ENCODE measurements at places on chromosomes 16 and 17. TPM values are rescaled to one million over a fixed set of nuclear protein-coding genes. Genes with fewer than 3 reads are reported as not detected.
A peak's percentile ranks its signal among the peaks of the same experiment; 100 is the strongest.

The KRT27 gene
- not detected for total RNA-seq

The EVI2A gene
- total RNA-seq, result 3.1 TPM

The IRX5 gene
- not detected for total RNA-seq

The ASGR1 gene
- total RNA-seq, result not detected

The CTRB1 gene
- total RNA-seq, result 14,932 TPM

The POLDIP2 gene
- total RNA-seq, result 50.8 TPM

DNA sequence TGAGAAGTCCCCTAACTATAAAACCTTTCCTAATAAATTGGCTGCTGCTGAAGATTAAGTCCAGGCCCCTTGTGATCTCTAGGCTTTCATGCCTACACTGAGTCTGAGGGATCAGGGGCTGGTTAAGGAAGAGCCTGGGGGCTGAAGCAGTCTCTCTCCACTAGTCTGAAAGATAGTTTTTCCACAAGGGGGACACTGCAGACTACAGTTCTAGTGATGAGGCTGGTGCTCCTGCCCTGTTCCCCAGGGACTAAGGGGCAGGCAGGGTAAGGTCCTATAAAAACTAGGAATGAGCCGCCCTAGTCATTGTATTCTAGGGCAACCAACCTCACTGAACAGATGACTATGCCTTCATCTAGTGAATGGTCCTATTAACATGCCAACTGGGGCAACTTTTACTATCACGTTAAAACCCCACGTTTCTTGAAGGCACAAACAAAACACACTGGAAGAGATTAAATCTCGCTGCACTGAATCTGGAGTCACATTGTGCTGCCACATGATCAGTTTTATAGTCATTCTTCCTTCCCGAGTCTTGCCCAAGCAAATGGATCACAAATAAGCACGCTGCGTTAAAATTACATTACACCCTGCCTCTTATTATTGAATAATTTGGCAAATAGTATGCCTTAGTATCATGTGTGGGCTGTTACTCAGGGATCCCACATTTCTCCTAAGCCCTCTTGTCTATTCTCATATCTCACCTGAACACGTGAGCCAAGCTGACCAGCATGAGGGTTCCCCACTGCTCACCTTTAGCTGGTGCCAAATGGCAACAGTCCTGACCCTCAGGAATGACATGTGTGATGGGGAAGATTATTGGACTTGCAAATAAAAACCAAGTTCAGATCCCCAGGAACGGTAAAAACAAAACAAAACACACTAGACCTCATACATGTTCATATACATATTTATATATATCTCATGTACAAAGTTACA lies 95.4 kb upstream of the TOB1 start:
- peaks cover 12% of the 10 kb centered on the region for H3K4me1 ChIP-seq
- H3K27ac ChIP-seq, result no peak overlapping the region
- no peak for DNase-seq
- H3K27me3 ChIP-seq, result no peaks in the 10 kb centered on the region

GRCh38 chr16:88885693-88886280 lies 19.3 kb upstream of the PABPN1L start:
- H3K27ac ChIP-seq, result no peak overlapping the region
- DNase-seq, result no peak
- no peaks in the 10 kb centered on the region for H3K27me3 ChIP-seq
- no peaks in the 10 kb centered on the region for H3K4me1 ChIP-seq

DNA sequence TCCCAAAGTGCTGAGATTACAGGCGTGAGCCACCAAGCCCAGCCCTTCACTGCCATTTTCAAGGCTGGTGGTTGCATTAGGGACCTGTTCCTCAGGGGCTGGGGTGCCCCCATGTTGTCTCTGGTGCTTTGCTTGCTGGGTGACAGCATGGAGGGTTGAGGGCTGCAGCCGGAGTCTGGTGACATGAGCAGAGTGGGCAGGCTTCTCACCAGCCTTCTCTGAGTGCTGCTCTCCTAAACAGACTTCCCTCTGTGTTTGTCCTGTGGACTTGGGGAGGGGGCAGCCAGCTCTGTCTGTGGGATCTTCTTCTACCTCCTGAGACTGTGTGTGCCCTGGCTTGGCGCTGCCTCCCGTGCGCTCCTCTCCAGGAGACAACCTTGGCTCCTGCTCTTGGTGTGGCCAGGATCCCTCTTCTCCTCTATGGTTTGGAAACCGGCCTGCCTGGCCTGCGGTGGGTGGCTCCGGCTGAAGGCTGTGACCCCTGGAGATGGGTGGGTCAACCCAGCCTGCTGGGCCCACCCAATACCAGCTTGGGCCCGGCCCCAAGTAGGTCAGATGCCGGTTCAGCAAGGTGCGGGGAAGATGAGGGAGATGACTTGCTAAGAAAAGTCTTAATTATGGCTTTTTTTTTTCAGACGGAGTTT lies 72.1 kb downstream of the PDPK1 start:
- DNase-seq, result no peak
- peaks cover 11% of the 10 kb centered on the region for H3K36me3 ChIP-seq
- H3K4me3 ChIP-seq, result no peak overlapping the region
- H3K27me3 ChIP-seq, result no peaks in the 10 kb centered on the region

DNA sequence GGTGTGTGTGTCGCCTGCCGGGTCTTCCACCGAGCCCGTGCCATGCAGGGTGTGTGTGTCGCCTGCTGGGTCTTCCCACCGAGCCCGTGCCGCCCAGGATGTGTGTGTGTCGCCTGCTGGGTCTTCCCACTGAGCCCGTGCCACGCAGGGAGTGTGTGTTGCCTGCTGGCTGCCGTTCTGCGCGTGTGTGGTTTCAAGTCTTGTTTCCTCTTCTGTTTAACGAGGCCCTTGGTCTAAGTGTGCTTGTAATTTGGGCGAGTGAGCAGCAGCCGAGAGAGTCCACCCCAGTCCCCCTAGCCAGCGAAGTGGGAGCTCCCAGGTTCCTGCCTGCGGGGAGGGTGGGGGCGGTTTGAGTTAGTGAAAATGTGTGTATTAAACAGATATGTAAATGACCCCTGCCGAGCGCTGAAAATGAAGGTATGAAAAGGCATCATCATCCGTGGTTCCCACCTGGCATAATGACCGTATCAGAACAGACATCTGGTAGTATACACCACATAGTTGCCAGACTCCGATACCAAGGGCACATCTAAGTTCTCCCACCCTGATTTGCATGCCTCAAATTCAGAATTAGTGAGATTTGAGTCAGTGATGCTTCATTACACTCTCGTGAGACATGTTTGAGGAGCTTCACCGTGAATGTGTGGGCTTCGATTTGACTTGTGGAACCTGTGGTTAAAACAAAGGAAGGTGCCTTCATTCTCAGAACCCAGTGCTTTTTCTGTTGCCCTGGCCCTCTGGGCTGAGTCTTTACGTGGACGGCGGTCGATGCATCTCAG lies 114.5 kb upstream of the CHMP6 start:
- DNase-seq, result no peak
- no peak overlapping the region for H3K4me3 ChIP-seq
- H3K27ac ChIP-seq, result no peak overlapping the region
- H3K4me1 ChIP-seq, result no peaks in the 10 kb centered on the region
- H3K36me3 ChIP-seq, result peaks cover 6% of the 10 kb centered on the region
- H3K27me3 ChIP-seq, result no peaks in the 10 kb centered on the region

GRCh38 chr16:86075488-86075785 lies 176.5 kb downstream of the IRF8 start:
- H3K4me3 ChIP-seq, result no peak overlapping the region
- H3K27ac ChIP-seq, result no peak overlapping the region
- DNase-seq, result no peak
- H3K36me3 ChIP-seq, result no peaks in the 10 kb centered on the region

DNA sequence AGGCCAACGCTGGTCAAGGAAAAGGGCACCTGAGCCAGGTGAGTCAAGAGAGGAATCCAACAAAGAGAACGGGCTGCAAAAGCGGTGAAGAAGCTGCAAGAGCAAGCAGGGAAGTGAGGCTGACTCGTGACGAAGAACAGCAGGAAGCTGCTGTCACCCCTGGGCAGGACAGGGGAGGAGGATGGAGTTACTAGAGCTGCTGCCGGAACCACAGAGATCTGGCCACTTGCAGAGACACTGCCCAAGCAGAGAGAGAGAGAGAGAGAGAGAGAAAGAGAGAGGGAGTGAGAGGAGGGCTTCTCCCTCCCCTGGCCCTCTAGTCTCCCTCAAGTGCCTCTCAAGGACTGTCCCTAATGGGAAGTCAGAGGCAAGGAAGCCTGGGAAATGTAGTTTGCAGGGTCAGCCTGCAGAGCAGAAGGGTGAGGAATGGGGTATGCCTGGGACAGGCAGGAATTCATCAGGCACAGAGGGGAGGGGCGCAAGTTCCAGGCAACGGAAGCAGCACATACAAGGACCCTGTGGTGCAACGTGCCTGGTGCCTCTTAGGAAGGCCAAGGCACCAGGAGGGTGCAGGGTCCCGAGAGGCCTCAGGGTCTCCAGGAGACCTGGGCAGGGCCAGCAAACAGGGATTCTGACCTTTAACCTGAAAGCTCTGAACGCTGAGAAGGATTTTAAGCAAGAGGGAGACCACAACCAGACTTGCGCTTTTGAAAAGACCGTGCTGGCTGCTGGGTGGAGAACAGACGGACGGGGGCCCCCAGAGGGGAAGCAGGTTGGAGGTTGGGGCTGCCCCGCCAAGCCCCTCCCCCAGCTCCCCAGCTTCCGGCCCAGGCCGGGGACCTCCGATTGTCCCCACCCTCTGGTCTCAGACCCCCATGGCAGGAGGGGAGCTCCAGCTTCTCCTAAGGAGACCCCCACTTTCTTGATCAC lies 45.8 kb upstream of the CIBAR2 start:
- no peak for DNase-seq
- H3K27me3 ChIP-seq, result no peaks in the 10 kb centered on the region
- no peaks in the 10 kb centered on the region for H3K36me3 ChIP-seq
- no peak overlapping the region for H3K27ac ChIP-seq
- peaks cover 24% of the 10 kb centered on the region for H3K4me1 ChIP-seq
- no peak overlapping the region for H3K4me3 ChIP-seq

- H3K4me3 ChIP-seq, result no peak overlapping the region
- no peaks in the 10 kb centered on the region for H3K4me1 ChIP-seq
- no peaks in the 10 kb centered on the region for H3K36me3 ChIP-seq
These were observed 30.1 kb downstream of the CCL4 start for GRCh38 chr17:36133602-36134236.

DNA sequence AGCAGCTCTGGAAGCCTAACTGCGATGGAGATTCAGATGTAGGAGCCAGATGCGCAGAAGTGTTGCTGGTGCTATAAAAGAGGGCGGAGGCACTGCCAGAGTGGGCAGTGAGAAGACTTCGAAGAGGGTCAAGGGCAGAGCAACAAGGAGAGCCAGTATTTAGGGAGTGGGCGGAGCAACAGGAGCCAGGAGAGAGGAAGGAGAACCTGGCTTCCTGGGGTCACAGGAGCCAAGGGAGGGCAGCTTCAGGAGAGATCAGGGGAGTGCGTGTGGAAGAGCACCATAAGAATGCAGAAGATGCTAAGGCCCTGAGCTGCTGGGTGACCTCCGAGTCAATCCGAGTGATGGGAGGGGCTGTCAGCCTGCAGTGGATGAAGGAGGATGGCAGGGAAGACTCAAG lies 14.4 kb upstream of the MRPS23 start:
- H3K27ac ChIP-seq, result no peak overlapping the region
- peaks cover 54% of the 10 kb centered on the region for H3K4me1 ChIP-seq
- H3K4me3 ChIP-seq, result no peak overlapping the region

DNA sequence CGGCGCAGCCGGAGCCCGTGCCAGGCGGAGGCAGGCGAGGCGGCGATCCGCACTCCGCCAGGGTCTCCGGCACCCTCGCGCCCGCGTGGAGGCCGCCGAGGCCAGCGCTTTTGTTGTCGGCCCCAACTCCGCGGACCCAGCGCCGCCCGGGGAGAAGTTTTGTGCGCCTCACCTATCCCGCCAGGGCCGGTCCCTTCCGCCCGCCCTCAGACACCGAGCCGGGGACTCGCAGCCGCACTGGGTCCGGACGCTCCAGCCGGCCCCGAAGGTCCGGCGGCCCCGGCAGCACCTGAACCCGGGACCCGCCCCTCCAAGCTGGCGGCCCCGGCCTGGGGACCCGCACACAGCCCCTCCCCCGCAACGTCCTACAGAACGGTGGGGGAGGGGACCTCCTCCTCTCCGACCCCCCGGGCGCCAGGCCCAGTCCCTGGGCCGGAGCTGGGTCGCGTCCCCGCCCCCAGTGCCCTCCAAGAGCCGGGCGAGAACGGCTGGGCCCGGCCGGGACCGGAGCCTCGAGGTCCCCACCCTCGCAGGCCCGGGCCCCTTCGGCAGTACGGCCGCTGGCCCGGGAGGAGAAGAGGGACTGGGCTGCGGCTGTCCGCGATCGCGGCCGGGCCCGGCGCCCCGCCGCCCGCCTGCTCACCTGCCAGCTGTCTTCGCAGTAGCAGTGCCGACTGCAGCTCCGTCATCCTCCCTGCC lies 698 bp downstream of the UBE2G1 start:
- H3K27ac ChIP-seq, result peak overlapping the region; percentile 95
- peak overlapping the region; percentile 81 for H3K4me3 ChIP-seq
- H3K36me3 ChIP-seq, result no peaks in the 10 kb centered on the region
